ENCODE measurements at places on chromosomes 2 and 18. TPM values are rescaled to one million over a fixed set of nuclear protein-coding genes. Genes with fewer than 3 reads are reported as not detected.

GRCh38 chr2:217184242-217184641, 324.4 kb upstream of the TNP1 start:
- no peak for DNase-seq

The AFF3 gene
- 3.0 TPM for total RNA-seq

The RAB6C gene
- total RNA-seq: not detected

The FBLN7 gene
- 0.30 TPM for total RNA-seq

DNA sequence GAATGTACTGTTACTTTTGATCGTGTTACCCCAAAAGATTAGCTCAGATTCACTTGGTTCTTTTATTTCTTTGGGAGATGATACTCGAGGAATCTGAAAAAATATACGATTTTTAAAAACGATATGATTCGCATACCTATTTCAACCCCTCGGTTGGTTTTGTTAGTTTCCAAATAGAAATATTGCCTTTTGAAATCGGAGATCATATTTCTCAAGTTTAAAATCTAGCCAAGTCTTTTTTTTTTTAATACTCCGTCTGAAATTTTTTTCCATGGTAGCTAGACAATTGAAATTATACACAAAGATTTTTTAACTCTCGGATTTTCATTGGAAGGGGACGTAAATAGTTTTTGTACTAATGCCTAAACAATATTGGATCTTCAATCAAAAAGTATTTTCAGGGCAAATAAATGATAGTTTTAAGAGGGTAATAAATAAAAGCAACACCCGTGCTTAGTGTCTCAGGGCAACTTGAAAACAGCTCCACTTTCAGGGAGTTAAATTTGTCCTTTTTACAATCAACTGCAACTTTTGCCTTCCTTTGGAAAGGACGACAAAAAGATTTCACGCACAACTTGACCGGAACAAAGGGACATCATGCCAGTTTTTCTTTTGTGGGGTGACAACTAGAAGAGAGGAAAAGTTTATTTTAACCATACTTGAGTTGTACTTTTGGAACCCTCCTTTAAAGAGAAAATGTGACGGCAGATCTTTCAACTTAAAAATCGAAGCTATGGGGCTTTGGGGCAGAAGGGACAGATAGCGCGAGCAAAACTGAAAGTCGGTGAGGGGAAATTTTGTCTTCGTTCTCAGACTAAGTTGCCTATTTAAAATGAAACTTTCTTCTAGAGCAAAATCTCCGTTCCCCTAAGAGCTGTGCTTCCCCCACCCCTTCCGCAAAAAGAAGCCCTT, 5.8 kb upstream of the ONECUT2 start:
- no peak for DNase-seq

- DNase-seq: peak; percentile 56
These were observed 369.7 kb downstream of the RAD51AP2 start for GRCh38 chr2:17148407-17149145.
